ENCODE measurements at places on chromosomes 2 and 18.
A peak's percentile ranks its signal among the peaks of the same experiment; 100 is the strongest.

DNA sequence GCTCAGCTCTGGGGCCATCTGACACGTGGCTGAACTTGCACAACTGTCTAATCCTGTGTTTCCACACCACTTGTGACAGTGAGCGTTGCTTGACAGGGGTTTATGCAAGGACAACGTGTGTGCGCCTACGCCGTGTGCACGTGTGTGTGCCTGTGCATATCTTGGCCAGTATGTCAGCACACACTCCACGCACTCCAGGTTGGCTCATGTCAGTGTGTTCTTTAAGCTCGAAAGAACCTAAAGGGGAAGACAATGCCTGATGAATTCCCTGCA is 85.6 kb upstream of the SALL3 start:
- DNase-seq, result no peak

- DNase-seq, result no peak
These were observed 71.3 kb downstream of the VWA3B start for GRCh38 chr2:98158305-98158704.

DNA sequence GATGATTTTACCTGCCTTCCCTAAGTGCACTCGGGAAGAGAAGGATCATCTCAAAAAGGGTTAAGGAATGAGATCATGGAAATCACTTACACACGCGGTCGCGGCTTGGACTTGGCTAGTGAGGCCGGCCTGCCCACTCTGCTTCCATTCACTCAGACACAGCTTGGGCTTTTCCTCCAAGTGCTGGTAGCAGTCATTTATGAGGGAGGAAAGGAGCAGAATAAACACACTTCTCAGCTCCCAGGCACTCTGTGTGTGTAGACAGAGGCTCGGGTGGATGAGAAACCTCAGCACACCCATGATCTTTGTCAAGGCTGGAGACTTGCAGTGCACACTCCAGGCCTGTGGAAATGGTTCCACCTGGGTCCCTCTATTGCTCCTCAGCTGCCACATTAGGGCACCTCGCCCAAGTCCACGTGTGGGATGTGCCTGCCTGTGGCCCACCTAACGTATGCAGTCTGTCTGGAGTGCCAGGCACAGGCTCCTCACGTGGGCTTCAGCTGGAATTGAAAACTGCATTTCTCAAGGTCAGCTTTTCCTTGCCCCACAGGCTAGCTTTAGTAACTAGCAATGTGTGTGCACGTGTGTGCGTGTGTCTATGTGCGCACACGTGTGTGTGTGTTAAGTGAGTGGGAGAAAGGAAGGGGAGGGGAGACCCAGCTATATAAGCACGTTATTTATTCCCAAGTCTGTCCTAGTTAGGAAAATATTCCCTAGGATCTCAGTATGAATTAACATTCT is 288.4 kb downstream of the SOX11 start:
- DNase-seq, result no peak

- no peak for DNase-seq
These were observed 84.1 kb downstream of the BIN1 start for GRCh38 chr2:127022817-127023216.

GRCh38 chr2:62340994-62341484 is 145.1 kb downstream of the B3GNT2 start:
- DNase-seq, result no peak

DNA sequence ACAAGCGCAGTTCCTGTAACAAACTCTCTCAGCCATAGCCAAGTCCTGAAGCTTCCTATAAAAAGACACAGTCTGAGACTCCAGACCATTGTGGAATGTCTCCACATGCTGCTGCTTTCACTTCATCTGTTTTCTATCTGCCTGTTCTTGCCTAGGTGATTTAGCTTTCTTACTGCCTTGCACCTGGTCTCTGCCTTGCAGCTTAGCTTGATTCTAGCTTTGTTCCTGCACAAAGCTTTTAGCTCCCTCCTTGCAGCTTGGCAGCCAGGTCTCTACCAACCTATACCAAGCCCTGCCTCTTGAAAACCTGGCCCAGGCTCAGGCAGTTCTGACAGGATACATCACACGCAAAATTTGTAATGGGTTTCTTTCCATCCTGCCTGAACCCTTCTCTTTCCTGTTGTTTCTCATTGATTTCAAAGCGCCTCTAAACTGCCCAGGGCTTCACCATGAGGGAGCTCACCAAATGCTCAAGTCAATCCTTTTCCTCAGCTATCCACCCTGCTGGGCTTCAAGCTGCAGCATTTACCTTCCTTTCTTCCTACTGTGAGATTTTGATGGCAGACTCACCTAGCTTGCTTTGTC is 941.3 kb upstream of the NXPH2 start:
- peak; percentile 3 for DNase-seq

DNA sequence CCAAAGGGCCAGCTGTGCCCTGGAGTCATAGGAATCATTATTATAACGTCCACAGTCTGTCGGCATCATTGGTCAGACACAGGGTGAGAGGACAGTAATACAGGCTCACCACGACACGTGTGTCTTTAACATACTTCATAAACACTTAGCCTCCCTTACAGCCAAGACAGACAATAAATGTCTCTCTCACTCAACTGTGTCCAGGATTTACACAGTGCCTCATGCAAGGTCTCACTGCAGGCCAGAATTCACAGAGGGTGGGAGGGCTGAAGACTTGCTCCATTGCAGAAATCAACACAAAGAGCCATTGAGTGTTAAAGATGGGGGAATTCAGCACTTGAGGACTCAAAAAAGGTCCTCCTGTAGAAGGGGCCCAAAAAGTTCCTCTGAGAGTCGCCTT is 210.5 kb downstream of the BCL2 start:
- peak; percentile 66 for DNase-seq

- no peak for DNase-seq
These were observed 48.7 kb downstream of the C1QL2 start for GRCh38 chr2:119109866-119110265.

GRCh38 chr2:239801404-239802184 is 223.5 kb downstream of the NDUFA10 start:
- DNase-seq, result no peak

- DNase-seq, result no peak
These were observed 1564.6 kb upstream of the NXPH2 start for GRCh38 chr2:140344838-140345237.

DNA sequence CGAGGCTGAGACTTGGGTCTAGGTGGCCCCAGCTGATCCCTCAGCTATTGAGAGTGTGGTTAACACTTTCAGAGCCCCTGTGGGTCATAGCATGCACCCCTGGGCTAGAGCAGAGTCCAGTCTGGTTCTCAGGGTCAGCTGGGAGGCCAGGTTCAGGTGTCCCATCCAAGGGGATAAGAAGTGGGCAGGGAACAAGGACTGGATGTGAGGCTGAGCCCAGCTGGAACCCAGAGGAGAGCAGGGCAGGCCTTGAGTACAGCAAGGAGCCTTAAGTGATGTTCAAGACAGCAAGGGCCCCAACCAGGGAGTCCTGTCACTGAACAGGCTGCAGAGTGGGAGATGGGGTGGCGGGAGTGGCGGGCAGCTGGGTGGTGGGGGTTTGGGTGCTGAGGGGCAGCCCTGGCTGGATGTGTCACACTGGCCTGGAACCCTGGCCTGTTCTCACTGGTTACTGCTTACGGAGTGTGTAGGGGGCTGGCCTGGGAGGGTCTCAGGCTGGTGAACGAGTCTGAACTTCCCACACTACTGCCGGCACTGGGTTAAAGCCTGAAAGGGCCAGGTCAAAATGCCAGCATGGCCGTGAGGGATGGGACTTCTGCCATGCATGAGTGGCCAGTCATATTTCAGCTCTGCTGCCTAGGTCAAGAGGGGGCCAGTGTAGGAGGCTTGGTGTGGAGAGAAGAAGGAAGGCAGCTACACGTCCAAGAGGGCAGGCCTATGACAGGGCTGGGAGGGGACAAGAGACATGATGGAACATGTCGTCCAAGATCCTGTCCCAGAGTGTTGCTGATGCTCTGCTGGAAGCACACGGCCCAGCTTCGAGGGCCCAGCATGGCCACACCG is 13.6 kb downstream of the TMEM185B start:
- DNase-seq, result no peak

- no peak for DNase-seq
These were observed 19.4 kb downstream of the FOSL2 start for GRCh38 chr2:28411956-28412609.

DNA sequence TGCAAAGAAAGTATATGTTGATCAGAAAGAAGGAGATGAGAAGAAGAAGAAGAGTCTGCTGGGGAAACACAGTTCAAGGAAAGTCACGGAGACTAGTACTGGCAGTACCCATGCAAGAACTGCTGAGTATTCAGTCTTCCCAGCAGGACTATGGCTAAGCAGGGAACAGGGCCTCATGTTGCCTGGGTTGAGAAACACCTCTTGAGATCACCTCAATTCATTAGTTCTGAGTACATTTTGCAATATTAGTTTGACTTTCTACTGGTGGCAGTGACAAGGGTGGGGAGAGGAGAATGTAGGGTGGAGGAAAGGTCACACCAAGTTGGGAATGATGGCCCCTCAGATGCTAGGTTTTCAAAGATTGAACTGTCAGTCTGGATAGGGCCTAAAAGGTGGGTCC is 50.5 kb downstream of the MRPL33 start:
- no peak for DNase-seq

Measured in NCI-H524 (cell line).